ENCODE measurements at places on chromosomes 5 and 9.

DNA sequence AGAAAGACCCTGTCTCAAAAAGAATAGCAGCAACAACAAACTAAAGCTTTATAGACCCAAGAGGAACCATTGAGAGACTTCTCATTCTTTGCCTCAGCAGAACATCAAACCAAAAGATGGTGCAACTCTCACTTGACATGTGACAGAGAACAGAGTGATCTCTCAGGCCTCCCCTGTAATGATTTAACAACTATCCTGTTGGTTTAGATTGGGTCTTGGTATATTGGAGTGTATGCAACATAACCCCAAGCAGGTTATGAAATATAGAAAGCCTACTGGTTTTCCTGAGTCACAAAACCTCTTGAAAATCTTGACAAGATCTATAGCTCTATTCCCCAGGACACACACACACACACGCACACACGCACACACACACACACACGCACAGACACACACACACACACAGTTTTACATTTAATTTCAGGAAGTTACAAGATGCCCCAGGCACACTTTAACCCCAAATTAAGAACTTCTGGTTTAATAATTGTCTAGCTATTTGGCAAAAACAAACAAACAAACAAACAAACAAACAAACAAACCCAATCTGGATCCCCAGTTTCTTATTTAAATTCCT lies 6.5 kb upstream of the FGF1 start:
- no peak for DNase-seq

DNA sequence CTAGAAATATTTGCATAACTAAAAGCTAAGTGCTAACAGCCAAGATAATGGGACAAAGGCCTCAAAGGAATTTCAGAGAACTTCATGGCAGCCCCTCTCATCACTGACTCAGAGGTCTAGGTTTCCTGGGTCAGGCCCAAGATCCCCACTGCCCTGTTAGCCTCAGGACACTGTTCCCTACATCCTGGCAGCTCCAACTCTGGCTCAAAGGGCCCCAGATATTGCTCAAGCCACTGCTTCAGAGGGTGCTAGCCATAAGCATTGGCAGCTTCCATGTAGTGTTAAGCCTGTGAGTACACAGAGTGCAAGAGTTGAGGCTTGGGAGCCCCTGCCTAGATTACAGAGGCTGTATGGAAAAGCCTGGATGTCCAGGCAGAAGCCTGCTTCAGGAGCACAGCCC lies 998.1 kb downstream of the TLE1 start:
- DNase-seq = no peak

DNA sequence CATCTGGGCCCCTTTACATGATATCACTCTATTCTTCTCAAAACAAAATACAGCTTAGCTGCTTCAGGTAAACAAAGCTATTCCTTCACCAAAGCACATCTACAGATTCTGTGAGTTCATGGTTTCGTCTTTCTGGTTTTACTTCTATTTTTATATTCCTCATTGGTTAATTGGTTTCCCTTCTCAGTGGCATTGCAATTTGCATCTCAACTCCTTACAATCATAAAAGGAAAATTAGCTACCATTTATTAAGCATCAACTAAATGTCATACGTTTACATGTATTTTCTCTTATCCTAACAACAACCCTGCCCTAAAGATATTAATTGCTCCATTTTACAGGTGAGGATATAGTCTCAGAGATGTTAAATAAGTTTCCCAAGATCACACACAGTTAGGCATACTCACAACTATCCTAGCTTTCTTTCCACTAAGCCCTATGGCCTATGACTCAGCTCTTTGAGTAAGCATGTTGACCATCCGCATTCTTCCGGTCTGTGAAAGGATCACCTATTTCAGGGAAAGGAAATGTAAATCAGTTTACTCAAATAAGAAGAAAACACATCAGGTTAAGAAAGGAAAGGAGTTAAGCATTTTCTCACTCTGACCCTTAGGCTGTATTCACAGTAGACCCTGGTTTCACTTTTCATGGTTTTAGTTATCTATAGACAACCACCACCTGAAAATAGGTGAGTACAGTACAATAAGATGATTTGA lies 146.1 kb downstream of the CAAP1 start:
- DNase-seq = no peak

DNA sequence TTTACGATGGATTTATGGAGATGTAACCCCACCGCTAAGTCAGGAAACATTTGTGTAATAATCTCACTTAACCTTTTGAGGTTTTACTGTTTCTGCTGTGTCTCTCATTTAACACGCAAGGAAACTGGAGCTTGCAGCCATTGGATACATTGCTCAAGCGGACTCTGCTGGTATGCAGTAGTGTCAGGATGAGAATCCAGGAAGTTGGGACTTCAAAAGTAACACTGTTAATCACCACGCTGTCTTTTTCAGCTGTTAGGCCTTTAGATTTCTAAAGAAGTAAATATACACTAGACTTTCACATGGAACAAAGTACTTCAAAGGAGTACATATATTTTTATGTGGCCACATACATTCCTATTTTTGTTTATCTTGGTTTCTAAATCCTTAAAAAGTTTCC lies 114.7 kb downstream of the LPAR1 start:
- no peak for DNase-seq

- no peak for DNase-seq
Observed at GRCh38 chr9:17204611-17205152, 69.8 kb downstream of the CNTLN start.

- no peak for DNase-seq
Observed at GRCh38 chr5:132979367-132979940, 16.0 kb upstream of the AFF4 start.

DNA sequence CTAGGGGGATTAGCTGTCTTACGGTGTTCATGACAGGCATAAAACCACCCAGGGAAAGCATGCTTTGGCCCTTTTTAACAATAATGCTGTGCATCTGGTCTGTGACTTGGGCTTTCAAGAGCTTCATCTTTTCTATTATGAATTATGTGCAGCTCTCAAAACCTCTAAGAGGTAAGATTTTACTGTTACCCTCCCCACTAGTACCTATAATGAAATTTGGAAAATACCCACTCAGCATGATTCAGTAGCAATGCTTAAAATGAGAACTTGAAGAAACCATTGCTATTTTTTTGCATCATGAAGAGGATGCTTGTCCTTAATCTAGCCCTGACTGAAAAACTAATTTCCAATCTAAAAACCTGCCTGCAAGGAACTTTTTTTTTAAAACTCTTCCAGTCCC lies 5.8 kb upstream of the LHFPL2 start:
- no peak for DNase-seq

DNA sequence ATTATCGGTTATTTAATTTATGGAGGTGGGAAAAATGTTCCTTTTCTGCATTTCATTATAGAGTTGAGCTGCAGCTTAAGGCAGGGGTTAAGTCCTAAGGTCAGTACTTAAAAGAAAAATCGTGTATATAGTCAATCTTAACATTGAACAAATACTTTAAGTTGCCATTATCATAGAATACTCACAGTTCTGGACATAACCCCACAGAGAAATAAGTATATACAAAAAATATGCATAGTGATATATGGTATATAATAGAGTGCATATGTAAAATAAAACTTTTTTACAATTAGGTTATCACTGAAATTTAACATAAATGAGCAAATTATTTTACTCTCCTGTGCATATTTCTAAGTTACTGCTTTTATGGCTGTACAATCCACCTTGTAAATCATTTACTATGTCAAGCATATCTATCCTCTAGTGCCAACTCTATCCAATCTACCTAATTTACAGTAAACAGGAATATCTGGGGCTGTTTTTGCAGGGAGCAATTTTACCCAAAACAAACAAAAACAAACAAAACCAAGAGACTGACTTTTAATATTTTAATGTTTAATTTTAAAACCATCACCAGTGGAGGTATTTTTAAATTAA lies 28.8 kb downstream of the TTC39B start:
- no peak for DNase-seq

GRCh38 chr5:72847439-72847838 lies 31.0 kb downstream of the TNPO1 start:
- DNase-seq = no peak

GRCh38 chr5:177222269-177222668 lies 81.2 kb downstream of the RAB24 start:
- no peak for DNase-seq

GRCh38 chr9:37392272-37392671 lies 30.2 kb upstream of the GRHPR start:
- DNase-seq = no peak

DNA sequence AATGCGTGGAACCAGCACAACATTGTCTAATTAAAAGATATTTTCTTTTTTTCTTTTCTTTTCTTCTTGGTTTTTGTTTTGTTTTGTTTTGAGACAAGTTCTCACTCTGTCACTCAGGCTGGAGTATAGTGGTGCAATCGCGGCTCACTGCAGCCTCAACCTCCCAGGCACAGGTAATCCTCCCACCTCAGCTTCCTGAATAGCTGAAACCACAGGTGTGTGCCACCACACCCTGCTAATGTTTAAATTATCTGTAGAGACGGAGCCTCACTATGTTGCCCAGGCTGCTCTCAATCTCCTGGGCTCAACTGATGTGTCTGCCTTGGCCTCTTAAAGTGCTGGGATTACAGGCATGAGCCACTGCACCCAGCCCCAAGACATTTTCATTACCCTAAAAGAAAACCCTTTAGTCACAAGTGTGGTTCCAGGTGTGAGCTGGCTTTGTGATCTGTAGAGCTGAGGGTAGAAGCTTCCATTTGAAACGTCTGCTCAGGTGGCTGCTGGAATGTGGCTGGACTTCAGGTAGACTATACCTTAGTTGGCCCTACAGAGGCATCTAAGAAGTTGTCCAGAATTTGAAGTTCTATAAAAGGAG lies 19.1 kb upstream of the NEK6 start:
- DNase-seq = no peak
